ENCODE measurements at places on chromosomes 7 and 10.

DNA sequence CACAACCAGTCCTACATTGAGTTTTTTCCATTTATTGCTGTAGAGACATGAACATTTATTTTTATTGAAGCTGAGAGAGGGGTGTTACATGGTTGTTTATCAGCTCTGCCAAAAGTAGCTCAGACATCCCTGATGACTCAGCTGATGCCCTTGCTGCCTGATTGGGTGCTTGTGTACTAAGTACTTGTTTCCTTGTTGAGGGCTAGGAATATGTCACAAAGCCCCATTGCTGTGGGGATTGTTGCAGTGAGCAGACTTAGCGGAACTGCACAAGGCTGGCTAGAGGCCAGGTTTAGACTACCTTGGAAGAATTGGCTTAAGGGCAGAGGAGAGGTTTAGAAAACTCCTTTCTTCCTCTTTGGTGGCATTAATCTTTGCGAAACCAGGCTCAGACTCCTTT is 110.6 kb downstream of the AUTS2 start:
- no peak for DNase-seq

DNA sequence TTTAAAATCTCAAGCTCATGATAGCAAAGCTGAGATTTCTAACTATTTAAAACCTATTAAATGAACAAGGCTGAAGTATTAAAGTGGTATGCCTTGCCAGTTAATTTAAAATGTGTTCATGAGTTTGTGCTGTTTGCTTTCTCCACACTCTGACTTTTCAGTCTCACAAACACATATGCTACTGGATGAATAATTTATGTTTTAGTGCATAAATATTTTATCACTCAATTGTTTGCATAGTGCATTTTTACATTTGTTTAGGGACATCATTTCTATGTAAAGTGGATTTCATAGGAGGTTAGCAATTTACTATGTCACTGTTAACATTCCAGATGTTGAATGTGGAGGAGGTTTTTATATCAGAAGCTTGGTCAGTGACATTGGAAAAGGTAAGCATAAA is 36.0 kb downstream of the TRUB1 start:
- no peak for DNase-seq

GRCh38 chr10:132265890-132266496 is 41.8 kb downstream of the STK32C start:
- peak; percentile 6 for DNase-seq

DNA sequence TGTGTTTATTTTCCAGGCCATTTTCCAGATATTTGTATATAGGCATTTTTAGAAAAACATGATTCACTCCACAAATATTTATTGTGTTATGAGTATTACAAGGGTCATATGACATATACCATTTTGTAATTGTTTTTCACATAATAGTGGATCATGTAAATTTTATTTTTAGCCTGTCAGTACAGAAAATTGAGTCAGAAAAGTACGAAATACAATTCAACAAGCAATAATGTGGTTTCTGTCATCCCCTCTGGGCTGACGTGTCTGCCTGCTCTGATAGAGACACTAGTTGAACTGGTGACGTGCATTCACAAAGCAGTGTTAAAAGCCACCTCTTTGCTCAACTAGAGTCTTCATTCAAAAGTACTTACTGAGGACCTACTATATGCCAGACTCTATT is 97.9 kb upstream of the STEAP1B start:
- peak; percentile 92 for DNase-seq

DNA sequence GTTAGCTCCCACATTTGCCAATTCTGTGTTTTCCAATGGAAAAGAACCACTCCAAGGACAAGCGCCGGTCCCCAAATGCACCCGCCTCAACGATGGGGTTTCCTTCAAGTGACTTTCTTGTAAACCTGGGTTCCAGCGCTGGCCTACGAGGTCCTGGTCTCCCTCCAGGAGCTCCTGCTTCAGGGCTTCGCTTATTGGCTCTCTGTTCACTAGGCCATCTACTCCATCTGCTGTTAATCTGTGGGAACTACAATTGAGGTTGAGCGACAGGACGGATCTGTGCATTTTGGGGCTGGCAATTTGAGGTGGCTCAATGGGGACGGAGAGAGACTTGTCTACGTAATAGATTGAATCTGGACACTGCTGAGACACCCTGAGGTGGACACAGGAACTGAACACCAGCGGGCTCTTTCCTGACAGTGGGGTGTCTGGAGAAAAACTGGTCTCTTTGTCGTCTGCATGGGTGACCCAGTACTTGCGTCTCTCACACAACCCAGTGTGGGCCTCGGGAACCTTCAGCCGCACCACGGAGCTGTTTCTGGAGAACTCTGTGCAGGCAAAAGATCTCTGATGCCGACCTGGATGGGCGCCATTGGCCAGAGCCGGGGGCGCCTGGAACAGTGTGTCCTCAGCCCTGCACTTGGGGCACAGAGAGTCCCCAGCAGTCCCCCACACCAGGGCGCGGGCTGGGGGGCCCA is 115.9 kb upstream of the ADAM12 start:
- peak; percentile 61 for DNase-seq

DNA sequence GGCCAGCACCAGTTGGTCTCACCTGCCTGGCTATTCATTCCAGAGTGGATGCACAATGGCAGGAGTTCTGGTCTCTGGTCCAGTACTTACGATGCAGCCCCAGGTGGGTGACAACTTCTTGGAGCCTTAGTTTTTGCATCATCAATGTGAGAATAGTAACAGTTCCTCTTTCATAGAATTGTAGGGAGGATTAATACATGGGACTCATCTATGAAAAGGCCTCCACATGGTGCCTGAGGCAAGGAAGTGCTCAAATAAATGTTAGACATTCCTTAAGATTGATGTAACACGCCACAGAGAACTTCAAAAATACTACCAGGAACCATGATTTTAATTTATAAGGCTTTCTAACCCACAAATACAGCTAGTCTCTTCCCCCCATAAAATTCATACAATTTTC is 120.1 kb upstream of the CHST15 start:
- no peak for DNase-seq

GRCh38 chr7:33733870-33734650 is 171.3 kb upstream of the BMPER start:
- no peak for DNase-seq

- DNase-seq: no peak
Measured at GRCh38 chr7:74289659-74290552, 699 bp downstream of the CLIP2 start.

DNA sequence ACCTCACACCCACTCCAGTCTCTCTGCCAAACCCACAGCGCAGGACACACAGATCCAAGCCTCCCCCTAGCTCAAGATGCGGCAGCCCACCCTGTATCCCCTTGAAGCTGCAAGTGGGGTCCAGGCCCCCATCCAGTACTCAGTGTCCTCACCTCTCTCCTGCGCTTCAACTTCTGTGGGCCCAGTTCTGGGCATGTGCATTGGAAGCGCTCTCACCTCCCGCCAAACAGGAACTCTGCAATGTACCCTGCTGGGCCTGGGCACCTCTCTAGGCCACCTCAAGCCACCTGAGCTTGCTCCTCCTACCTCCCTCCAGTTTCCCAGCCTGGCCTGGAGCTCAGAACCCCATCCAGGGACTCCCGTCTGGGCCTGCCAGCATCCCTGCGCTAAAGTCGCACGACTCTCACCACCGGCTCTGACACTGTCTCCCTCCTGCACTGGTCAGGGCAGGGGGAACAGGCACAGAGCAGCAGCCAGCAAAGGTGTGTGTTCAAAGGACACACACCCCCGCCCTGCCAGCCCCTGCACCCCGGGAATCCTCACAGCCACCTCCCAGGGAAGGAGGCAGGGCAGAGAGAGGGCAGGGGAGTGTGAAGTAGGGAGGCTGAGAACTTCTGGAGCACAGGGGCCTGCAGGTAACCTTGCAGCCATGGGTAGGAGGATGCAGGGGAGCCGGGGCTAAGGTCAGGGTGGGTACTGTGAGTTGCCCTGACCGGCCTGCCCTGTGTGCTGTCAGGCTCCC is 51.7 kb upstream of the MSMB start:
- DNase-seq: no peak

DNA sequence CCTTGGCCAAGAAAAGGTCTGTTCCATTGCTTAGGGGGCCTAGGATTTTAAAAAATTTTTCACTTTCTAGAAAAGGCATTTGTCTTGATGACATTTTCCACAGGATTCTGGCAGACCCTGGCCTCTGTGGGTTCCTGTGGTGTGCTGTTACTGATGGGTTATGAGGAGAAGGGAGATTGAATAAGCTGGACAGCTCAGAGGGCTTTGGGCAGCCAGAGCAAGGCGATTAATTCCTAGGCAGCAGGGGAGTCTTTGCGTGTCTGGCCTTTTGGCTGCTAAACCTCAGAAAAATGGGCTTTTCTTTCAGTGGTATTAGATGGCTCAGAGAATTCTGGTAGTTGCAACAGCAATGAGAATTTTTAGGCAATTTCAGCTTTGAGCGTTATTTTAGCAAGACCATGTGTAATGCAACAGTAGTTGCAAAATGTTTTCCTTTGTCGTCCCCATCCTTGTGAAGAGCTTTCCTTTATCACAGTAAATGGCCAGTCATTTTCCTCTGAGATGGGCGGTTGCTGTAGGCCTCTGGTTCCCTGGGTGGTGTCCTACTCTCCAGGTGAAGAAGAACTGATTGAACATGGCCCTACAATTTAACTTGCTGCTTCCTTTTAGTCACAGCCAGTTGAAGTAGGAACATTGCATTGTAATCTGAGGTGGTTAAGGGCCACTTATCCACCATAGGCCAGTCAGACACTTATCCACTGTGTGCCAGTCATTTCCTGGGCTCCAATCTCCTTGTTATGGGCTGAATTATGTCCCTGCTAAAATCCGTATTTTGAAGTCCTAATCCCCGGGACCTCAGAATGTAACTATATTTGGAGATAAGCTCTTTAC is 43.2 kb downstream of the SH2D4B start:
- no peak for DNase-seq

- no peak for DNase-seq
Measured at GRCh38 chr7:138903186-138903820, 77.9 kb downstream of the KIAA1549 start.

DNA sequence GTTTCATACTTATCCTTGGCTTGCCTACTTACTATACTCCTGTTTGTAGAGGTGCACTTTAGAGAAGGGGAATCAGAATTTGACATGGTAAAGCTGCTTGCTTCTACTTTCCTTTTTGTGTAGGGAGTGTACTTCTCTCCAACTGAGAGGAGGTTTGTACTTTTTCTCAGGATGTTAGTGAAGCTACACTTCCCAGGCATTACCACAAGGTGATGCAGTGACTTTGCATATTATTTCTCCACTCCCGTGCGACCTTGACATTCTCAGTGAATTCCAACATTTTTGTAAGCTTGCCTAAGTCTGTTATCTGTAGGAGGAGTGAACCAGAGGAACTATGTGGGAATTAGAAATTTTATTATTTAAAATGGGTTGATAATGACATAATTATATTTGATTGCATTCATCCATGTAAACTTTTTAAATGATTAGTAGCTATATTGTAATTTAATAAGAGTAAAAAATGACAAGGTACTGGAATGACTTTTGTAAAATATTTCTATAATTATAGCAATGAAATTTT is 5.2 kb downstream of the TAX1BP1 start:
- peak; percentile 84 for DNase-seq

Measured in brain microvascular endothelial cell (primary cell).